NCI-H460 (cell line): ENCODE measurements at places on chromosomes 6 and 20. TPM values are rescaled to one million over a fixed set of nuclear protein-coding genes. Genes with fewer than 3 reads are reported as not detected.

DNA sequence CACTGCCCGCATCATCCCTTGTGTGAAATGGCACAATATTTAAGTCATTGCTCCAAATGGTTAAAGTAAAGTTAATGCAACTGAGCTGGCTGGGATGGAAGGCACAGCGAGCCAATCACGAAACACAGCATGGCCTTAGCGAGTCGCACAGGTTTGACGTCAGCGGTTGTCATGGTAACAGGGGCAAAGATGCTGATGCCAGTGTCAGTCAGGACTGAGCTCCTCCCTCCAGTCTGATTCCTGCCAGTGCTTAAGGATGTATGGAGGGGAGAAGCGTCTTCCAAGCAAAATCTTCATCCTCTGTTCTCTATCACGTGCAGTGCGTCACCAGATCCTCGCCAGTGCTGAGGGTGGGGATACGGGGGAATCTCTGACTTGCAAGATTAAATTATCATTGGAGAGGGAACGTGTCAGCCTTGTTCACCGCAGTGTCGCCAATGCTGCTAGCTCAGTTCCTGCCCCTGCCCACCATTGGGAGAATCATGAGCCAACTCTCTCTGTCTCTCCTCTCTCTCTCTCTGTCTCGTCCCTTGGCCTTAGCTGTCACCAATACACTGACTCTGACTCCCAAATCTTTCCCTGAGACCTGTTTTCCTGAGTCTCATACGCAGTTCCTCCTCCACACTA, 24.5 kb downstream of the TSPYL4 start:
- no peak for DNase-seq

GRCh38 chr6:131947986-131948661, 3.0 kb downstream of the CCN2 start:
- no peak for DNase-seq

DNA sequence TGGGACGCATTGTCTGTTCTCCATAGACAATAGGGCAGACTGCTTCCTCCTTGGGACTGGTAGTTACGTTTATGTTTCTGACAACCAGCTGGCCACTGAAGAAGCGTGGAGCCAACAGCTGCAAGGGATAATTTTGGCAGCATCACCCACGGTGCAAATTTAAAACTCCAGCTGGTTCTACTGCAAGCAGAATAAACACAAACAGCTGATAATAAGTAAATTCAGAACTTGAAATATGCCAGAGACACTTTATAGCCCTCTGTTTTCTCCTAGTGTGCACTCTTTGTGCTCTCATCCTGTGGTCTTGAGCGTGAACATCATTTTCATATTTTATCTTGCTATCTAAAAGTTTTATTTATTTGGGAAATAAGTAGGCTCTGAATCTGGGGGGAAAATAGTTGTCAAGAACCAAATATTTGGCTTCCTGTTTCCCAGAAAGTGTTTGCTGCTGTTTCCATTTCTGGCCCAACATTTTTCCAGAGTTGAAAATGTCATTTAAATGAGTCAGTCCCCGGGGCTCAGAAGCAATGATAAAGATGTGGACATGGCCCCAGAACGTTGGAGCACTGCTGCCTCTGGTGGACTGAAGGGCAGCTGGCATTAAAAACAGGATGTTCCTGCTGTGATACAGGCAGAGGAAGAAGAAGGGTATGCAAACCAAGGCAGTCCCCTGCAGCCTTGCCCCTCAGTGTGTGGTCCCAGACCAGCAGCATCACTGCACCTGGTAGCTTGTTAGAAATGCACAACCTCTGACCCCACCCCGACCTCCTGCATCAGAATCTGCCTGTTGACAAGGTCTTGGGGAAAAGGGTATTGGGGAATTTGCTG, 12.5 kb upstream of the THBD start:
- DNase-seq = no peak

GRCh38 chr6:125945378-125946141, 11.0 kb upstream of the HINT3 start:
- peak; percentile 89 for DNase-seq

GRCh38 chr6:163712566-163712961, 298.0 kb downstream of the QKI start:
- no peak for DNase-seq

- no peak for DNase-seq
Observed at GRCh38 chr6:134056046-134056445, 3.6 kb upstream of the SLC2A12 start.

DNA sequence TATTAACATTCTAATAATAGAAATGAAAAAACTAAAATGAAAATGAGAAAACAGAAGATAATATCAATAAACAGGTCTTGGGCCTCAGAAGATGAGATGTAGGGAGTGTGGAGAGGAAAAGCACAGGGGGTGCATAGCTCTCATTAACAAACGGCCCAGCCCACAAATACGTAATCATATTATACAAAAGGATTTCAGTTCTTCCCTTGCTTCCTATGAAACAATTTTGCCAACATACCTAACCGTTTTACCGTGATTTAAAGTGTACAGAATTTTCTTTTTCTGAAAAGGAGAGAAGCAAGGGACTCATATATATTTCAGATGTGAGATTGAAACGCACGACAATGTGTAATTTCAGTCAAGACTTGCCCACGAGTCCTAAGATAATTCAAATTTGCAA, 136.0 kb downstream of the HFE start:
- DNase-seq = no peak

DNA sequence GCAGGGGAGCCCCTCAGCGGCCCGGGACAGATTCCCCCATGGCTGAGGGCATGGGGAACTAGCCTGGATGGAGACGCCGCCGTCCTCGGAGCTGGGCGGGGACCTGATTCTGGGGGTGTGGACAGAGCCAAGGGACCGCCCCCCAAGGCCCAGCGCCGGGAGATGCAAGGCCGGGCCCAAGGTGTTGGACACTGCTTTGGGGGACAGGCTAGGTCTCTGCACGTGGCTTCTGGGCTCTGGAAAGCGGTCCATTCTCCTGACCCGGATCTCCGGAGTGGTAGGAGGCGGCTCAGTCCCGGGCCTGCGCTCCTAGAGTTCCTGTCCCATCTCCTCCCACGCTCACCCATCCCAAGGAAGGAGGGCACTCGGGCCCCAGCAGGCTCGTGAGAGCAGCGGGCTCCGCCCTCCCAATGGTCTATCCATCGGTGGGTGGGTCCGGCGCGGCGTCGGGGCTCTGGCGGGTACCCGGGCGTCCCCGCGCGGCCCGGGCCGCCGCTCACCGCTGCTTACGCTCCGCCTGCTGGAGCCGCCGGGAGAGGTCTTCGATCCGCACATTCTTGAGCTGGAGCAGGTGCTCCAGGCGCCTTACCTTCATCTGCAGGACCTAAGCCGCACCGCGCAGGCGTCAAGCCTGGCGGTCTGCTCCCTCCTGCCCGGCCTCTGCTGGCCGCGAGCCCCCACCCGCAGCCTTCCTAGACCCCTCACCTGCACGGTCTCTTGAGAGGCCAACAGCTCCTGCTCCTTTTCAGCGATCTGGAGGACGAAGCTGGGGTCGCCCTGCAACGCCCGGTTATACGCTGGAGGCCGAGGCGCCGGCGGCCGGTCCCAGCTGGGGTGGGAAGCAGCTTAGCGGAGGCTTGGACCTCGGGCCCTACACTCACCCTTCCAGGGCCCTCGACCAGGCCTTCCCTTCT, 3.3 kb downstream of the SPEF1 start:
- DNase-seq = no peak

DNA sequence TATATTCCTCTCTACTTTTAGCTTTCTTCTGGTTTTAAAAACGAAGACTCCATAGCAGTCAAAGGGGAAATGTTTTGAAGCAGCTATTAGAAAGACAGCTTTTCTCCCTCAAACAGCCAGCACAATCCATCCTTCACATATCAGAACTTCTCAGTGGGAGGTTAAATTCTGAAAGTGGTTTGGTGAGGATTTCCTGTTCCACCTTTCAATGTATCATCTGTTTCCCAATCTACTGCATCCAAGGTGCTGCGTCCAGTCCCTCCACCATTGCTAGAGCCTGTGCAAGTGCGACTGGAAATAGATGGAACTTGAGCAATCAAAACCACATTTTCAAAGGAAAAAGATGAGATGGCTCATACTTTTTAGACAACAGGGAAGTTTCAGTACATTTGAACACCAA, 508.3 kb upstream of the ARID1B start:
- DNase-seq = no peak

DNA sequence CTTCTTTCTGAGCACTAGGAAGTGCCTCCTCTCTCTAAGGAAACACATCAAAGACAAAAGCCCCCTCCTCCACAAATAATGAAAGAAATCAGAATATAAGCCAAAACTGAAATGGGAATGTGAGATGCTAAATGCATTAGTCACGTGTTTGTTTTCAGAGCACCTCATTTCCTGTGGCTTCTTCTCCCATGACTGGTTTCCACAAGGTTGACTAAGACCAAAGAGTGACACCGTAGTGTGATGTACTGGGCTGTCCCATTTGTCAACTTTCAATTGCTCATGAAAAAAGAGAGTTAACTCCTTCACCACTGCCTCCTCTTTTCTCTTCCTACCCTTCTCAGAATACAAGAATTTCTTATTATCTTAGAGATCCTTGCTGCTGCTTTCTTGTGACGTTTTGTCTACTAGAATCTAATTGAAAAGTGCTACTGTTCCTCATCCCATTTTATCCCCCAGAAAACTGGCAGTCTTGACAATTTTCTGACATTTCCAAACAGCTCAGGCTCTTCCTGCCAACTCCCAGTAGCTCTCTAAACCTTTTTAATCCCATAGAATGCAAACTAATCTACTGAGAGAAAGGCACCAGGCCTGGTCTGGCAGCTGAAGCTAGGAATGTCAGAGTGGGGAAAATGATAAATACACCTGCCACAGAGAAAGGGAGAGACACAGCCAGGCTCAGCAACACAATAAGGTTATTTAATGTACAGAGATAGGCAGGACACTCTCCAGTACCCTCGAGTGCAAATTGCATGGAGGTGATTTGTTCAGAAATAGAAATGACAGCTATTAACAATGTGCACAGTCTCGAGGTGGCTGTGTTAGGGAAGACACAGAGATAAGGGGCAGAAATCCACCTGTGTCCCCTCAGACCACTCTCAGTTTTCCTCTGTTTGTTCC, 671.7 kb upstream of the NRSN1 start:
- DNase-seq = peak; percentile 65

- DNase-seq = no peak
Observed at GRCh38 chr20:41006126-41006935, 22.3 kb upstream of the TOP1 start.

DNA sequence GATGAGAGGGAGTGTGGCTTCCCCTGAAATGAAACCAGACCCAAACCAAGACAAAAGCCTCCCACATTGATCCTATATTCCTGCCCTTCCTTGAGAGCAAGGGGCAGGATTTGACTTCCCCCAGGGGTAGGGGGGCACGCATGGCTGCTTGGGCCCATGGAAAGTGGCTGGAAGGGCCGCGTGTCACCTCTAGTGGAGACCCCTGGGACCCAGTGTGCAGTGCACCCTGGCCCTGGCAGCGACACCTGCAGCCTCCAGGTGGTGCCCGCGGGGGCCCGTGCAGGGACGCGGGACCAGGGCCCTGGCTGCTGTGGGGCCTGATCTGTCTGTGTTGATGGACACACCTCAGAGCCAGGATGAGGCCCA, 18.0 kb upstream of the SLCO4A1 start:
- no peak for DNase-seq

DNA sequence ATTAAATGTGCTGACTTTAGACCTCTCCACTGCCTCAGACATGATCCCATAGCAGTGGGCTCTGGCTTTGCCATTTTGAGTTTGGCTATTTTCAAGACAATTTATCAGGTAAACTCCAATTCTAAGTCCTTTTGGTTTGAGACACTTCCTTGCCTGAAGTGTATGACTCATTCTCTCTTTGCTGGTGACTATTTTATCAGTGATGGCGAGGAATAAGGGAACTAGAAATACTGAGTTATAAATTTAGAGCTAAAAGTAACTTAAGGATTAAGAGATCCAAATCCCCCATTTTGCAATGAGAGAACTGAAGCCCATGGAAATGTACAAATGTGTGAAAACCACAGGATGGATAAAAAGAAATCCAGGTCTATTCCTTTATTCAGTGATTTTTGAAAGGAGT, 30.9 kb upstream of the CD83 start:
- DNase-seq = no peak

DNA sequence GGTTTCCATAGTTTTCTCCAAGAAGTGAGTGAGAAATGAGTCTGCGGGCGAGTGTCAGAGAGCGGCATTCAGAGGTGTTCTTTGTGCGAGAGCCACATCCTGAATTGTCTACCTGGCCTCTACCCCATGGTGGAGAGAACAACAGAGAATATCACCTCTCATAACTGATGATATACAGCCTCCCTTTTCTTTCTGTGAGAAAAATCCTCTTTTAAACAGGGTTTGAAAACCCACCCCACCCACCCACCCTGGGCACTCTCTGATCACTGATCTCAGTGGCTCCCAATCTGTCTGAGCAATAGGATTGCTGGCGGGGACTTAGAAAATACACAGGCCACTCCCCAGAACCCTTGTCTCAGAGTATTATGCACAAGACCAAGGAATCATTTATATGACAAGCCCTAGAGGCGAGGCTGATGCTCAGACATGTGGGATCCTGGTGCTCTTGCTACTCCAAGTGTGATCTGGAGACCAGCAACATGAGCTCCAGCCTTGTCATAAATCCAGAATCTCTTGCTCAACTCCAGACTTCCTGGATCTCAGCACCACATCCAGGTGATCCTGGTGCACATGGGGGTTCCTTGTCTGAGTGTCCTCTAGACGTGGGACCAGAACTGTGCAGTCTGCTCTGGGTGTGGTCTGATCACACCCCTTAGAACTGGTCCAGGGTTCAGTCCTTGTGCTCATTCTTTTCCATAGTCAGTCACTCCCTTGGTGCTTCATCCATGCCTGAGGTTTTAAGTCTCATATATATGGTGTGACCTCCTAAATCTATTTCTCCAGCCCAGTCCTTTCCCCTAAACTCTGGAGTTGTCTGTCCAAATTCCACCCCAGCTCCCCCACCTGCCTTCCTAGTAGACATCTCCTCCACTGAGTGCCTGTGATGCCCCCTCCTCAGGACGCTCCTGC, 5.3 kb downstream of the HLA-B start:
- no peak for DNase-seq

DNA sequence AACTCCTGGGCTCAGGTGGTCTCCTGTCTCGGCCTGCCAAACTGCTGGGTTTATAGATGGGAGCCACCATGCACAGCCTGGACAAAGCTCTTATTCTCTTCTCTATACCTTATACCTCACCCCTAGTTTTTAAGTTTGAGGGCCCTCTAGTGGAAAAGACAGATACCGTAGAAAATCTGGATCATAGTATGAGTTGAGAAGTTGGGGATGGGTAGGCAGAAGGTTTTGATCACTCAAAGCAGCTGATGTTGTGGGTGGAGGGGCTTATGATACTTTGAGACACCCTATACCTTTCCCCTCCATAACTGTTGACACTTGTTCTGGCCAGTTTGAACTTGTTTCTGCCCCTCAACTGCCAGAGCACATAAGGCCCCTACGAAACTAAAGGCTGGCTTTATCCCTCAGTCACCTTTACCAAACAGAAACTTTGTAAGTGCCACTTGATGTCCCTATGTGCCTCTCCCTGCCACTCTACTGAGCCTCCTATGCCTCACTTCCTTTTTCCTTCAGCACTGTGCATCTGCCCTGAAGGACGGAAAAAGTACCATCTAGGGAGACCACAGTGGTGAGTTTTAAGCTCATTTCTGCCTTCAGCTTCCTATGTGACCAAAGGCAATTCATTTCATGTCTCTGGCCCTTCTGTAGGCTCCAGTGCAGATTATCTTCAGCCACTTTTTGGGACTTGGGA, 28.6 kb downstream of the RALY start:
- DNase-seq = peak; percentile 46

ERVFRD-1 gene
- total RNA-seq = not detected in 2 replicates

BHLHE23 gene
- not detected in 2 replicates for total RNA-seq

LMBRD1 gene
- 25.1 and 26.3 TPM in 2 replicates for total RNA-seq

CBLN4 gene
- total RNA-seq = not detected in 2 replicates

PRR18 gene
- 0.20 and 0.35 TPM in 2 replicates for total RNA-seq

SLC35D3 gene
- not detected in 2 replicates for total RNA-seq

TSPO2 gene
- total RNA-seq = not detected in 2 replicates

TULP4 gene
- 34.9 and 39.7 TPM in 2 replicates for total RNA-seq
